Osteocyte (in vitro differentiated cells): ENCODE measurements at places on chromosomes 1 and 21. TPM values are rescaled to one million over a fixed set of nuclear protein-coding genes. Genes with fewer than 3 reads are reported as not detected.

Gene TSSK3
- 3.5 and 4.4 TPM in 2 replicates for total RNA-seq

Gene CELF3
- not detected in 2 replicates for total RNA-seq

DNA sequence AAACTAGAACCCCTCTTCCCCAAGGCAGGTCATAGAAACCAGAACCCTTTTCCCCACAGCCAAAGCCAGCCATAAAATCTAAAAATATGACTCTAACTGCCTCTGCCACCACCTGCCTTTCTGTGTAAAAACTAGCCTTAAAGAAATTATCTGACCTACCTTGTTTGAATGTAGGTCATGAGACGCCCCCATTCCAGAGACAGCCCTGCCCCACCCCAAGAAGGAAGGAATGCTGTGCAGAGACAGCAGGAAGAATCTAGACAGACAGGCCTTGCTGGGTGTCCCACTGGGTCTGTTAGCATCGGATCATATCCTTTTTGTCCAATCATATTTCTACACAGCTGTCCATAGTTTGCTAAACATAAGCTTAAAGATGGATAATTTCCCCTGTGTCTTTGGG lies 128.4 kb upstream of the RAB4A start:
- DNase-seq: no peak

- DNase-seq: no peak
These were observed 12.0 kb downstream of the SEMA6C start for GRCh38 chr1:151134396-151134795.

DNA sequence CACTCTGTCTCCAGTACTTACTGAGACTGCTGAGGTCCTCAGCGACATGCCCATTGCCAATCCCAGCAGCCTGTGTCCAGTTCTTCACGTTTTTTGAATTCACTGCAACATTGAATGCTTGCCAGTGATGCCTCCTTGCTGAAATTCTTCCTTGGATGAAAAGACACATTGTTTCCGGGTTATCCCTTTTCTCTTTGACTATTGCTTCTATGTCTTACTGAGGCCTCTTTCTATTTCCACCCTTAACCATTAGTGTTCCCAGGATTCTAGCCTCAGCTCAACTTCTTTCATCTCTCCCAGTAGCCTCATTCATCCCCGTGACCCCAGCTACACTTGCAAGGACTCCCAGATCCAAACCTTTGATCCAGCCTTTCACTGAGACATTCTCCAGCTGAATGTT lies 46.5 kb upstream of the KIF26B start:
- no peak for DNase-seq

DNA sequence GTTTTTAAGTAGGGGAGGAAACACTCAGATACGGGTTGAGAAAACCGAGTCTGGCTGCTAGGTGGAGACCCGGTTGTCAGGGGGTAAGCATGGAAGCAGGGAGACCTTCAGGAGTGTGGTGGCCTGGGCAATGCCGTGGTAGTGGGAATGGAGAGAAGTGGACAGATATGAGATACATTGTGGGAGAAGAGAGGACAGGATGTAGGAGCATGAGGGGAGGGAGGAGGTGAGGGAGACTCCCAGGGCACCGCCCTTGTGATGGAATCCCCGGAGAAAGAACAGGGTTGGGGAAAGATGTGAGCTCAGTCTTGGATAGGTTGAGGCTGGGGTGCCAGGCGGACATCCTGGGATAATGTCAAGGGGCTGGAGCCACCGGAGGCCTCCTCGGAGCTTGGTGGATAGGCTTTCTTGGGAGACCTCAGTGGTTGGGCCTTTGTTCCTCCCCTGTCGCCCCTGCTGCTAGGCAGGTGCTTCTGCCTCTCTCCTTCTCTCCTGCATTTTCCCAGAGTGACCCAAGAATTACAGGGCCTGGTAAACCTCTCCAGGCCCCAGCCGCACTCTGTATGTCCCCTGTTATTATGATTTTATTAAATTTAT lies 21.3 kb downstream of the ZNF362 start:
- DNase-seq: no peak

GRCh38 chr1:201894343-201895119 lies 5.8 kb downstream of the SHISA4 start:
- DNase-seq: no peak

- DNase-seq: no peak
These were observed 550 bp downstream of the TRIM33 start for GRCh38 chr1:114510274-114511031.

GRCh38 chr1:95509989-95510388 lies 276.0 kb downstream of the RWDD3 start:
- DNase-seq: no peak

Gene SLC1A7
- not detected in 2 replicates for total RNA-seq

Gene LCE2B
- total RNA-seq: not detected in 2 replicates

Gene SPRR2G
- total RNA-seq: not detected in 2 replicates

DNA sequence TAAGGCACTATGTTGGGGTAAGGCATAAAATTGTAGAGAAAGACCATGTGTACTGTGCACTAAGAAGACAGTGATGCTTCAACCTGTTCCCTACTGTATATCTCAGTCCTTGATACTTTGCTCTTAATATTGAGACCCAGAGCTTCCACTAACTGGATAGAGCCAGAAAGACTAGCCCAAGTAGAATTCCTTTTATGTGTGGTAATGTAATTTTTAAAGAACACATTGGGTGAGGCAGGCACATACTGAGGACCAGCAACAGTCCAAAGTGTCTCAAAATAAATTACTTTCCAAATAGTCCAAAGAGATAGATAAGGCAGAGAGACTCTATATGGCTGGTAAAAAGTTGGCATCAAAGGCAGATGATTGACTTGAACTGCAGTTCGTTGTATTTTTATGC lies 31.4 kb upstream of the MROH9 start:
- no peak for DNase-seq

DNA sequence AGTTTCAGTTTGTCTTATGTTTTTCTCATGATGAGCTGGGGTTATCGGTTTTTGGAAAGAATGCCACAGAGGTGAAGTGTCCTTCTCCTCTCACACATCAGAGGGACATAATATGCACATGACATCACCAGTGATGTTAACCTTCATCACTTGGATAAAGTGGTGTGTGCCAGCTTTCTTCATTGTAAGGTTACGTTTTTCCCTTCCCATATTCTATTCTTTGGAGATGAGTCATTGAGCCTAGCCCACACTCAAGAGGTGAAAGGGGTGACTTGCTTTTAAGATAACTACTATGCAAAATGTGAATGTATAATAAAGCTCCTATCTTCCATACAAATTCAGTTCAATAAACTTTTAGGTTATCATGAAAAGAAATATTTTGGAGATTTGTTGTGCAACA lies 36.7 kb upstream of the MAGI3 start:
- no peak for DNase-seq

GRCh38 chr1:188249811-188250210 lies 1421.1 kb downstream of the PLA2G4A start:
- no peak for DNase-seq

DNA sequence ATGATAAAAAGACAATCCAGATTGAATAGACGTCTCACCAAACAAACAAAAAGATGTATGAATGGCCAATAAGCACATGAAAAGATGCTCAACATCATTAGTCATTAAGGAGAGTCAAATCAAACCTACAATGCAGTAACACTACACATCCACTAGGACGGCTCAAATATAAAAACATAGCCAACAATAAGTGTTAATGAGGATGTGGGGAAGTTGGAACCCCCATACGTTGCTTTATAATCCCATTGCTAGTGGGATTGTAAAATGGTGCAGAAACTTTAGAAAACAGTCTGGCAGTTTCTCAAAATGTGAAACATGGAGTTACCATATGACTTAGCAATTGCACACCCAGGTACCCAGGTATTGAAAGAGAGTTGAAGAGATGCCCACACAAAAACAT lies 14.7 kb upstream of the IL24 start:
- no peak for DNase-seq

DNA sequence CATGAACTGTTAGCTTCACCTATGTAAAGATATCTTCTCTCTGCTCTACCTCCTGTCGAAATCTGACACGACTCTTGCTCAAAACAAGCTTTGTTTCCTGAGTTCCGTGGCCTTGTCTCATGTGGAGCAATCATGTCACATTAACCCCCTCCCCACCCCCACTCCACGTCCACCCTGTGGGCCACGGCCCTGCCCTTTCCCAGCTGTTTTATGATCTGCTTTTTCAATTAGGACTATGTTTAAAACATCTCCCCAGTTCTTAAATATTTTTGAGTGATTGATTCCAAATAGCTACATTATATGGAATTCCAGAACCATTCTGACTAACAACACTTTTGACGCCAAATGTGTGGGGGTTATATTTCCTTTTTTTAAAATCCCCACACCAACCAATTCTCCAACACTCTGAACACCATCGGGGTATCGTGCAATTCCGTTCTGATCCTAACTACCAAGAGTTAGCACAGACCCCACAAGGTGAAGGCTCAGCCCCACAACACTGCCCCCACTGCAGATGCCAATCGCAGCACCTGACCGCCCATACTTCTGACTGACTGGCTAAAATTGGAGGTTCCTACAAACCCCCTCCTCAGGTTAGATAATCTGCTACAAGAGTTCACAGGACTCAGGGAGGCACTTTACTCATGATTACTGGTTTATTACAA lies 12.7 kb upstream of the S100A8 start:
- no peak for DNase-seq

Gene AKR7A3
- 1.5 and 2.1 TPM in 2 replicates for total RNA-seq

DNA sequence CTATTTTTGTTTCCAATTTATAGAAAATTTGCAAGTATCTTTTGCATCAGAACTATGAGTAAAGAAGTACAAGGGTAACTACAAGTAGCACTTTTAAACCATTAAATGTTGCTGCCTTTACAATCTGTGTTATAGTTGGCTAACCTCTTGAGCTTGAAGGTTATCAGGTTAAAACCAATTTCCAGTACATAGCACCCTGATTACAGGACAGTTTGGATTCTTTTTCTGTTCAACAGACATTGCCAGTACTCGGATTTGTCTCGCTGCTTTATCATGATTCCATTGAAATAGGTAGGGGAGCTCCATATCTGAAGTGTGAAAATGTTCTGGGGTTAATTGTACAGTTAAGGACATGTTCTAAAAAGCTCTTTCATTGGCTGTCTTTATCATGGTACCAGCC lies 40.0 kb downstream of the MIA3 start:
- DNase-seq: no peak

DNA sequence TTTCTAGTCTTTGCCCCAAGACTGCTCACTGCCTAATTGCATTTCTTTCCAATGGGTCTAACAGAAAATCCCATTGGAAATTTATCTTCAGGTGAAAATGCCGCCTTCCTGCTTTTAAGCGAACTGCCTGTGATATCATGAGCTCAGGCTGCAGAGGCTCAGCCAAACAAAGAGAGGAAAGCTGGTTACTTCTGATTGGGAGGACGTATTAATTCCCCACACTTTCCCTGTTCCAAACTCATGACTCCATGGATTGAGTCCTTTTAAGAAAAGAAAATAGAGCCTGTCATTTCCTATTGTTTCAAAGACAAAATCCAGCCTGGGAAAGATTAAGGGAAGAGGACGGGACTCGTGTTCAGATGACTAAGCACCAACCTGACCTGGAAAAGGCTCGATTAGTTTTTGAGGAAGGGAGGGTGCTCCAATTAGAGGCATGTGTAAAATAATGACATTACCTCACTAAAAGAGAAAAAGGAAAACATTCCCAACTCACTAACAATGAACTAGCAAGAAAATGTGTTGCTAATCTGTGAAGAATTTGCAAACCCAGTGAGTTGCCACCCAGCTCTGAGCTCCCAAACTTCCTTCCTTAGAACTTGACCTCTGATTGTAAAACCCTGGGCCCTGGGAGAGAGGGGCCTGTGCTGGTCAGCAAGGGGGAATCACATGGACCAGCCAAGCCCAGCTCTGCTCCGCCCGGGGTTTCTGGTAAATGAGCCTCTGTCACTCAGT lies 61.2 kb downstream of the TCP10L start:
- DNase-seq: no peak

GRCh38 chr21:39025198-39025597 lies 158.1 kb downstream of the PSMG1 start:
- no peak for DNase-seq

DNA sequence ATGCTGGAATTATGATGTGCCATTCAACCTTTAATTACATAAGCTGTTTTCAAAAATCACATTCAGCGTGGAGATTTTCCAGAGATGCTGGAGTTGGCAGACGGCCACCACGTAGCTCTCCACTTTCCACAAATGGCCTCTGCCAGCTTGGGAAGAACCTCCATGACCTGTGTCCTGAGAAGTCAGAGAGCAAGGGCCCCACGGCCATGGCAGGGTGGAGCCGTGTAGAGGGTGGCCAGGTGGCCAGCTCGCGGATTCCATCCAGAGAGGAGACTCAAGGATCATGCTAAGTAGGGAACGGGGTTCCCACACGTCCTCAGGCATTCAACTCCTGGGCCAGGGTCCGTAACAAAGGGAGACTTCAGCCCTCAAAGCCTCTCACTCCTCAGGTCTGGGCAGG lies 1.3 kb upstream of the GALE start:
- DNase-seq: no peak

Gene CELA2A
- not detected in 2 replicates for total RNA-seq

Gene ACTL8
- not detected in 2 replicates for total RNA-seq

Gene PIGK
- 51.5 and 53.8 TPM in 2 replicates for total RNA-seq

DNA sequence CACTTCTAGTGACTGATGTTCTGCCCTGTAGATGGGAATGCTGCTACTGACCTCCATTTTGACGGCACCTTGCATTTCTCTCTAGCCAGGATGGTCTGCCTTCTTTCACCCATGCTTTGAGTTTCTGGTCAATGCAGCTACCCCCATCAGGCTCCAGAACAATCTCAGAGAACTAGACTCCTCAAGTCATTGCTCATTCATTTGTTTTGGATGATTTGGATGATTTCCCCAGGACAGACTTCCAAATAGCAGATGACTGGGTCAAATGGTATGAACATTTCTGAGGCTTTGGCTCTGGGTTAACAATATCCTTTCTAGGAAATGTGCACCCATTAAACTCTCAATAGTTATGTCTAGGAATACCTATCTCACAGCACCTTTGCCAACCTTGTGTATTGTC lies 63.9 kb downstream of the CSMD2 start:
- DNase-seq: no peak

- no peak for DNase-seq
These were observed 16.3 kb downstream of the PDZK1 start for GRCh38 chr1:145690587-145691558.

- DNase-seq: no peak
These were observed 28.9 kb downstream of the MPZL1 start for GRCh38 chr1:167750641-167751040.

DNA sequence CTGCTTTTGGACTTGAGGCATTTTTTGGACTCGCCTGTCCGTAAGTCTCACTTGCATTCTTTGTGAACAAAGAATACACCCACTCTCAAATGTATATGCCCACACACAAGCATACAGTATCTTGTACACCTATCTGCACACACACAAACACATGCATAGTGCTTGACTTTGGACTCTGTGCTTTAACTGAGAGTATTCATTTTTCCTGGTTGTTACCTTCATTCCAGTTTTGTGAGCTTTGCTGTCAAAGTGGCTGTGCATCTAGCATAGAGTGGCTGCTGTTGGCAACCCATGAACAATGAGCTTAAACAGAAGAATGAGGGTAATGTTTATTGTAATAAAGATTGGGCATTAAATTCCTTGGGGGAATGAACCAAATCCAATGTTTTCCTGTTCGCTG lies 199.0 kb downstream of the PDE4B start:
- no peak for DNase-seq

Gene TAF13
- total RNA-seq: 39.8 and 42.3 TPM in 2 replicates

GRCh38 chr1:31523769-31524168 lies 52.5 kb upstream of the TINAGL1 start:
- DNase-seq: no peak

Gene S100A9
- not detected in 2 replicates for total RNA-seq

Gene SLC25A24
- 40.4 and 41.3 TPM in 2 replicates for total RNA-seq

Gene TNFRSF9
- not detected in 2 replicates for total RNA-seq
